ENCODE measurements at places on chromosomes 11 and 22.

- DNase-seq, result no peak
Observed at GRCh38 chr11:64057890-64058289, 22.2 kb downstream of the FLRT1 start.

- DNase-seq, result no peak
Observed at GRCh38 chr11:113090716-113091480, 129.7 kb downstream of the NCAM1 start.

DNA sequence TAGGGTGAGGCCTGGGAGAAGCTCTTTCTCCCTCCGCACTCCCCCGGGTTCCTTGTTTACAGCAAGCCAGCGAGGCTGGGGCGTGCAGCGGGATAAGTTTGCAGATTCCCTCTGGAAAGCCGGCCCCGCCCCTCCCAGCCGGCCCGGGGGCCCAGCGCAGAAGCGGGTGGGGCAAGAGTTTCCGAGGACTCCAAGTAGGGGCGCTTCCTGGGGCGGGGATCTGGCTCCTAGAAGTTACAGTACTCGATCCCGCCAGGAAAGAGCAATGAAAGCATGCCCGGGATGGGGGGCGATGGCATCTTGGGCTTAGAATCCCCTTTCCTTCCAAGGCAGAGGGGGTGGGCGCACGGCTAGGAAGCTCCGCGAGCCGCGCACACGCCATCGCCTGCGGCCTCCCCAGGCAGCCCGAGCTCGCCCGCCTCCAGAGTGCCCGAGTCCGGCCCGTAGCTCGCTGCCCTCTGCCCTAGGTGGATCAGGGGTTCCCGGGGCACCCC is 385 bp downstream of the TST start:
- no peak for DNase-seq

GRCh38 chr11:33116535-33116934 is 44.7 kb downstream of the CSTF3 start:
- DNase-seq, result no peak

- DNase-seq, result no peak
Observed at GRCh38 chr22:29260031-29260560, 7.7 kb downstream of the RHBDD3 start.

DNA sequence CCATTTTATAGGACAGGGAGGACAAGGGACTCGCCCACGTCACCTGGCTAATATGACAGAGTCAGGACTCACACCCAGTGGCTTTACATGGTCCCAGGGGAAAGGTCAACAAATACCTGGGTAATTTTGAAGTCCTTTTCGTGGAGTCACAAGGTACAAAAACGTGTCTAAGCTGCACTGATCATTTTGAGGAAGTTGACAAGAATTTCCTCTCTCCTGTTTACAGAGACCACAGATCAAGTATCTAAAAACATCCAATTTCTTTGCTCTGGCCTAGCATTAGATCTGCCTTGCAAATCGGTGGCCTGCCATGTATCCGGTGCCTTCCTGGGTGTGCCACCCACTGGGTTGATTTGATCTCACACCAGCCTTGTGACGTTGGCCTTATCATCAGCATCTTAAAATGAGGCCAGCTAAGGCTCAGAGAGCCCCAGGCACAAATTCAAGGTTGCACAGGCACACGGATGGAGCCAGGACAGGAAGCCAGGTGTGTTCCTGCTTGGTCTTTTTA is 17.6 kb downstream of the GDPD5 start:
- DNase-seq, result no peak

Data from AG09309 (cell line).